Fibroblast of lung (primary cell): ENCODE measurements at places on chromosomes 6 and 20. TPM values are rescaled to one million over a fixed set of nuclear protein-coding genes. Genes with fewer than 3 reads are reported as not detected.

- DNase-seq, result no peak
Measured at GRCh38 chr6:167979436-167980139, 17.9 kb upstream of the KIF25 start.

- no peak for DNase-seq
Measured at GRCh38 chr6:37623666-37624065, 74.0 kb downstream of the MDGA1 start.

The TP53TG5 gene
- 0.14 TPM in 1 of 2 replicates, not detected in the other for polyA plus RNA-seq

- DNase-seq, result peak; percentile 53
Measured at GRCh38 chr20:8309634-8310033, 177.6 kb downstream of the PLCB1 start.
